ENCODE measurements at places on chromosomes 12 and 14.

- no peak for DNase-seq
- H3K27ac ChIP-seq, result no peak overlapping the region
- no peaks in the 10 kb centered on the region for H3K36me3 ChIP-seq
- no peaks in the 10 kb centered on the region for H3K4me1 ChIP-seq
- H3K27me3 ChIP-seq, result peaks cover 12% of the 10 kb centered on the region
- no peak overlapping the region for H3K4me3 ChIP-seq
These were observed 36.0 kb upstream of the COCH start for GRCh38 chr14:30838351-30838750.

GRCh38 chr14:88323086-88323522 is at the start of gene KCNK10:
Gene KCNK10, minus strand, starts transcription at chr14:88323269. Its CDS starts 471 bp downstream, at chr14:88322798.
- H3K36me3 ChIP-seq, result no peaks in the 10 kb centered on the region
- peak within 1 kb of the TSS; percentile 37 for H3K4me3 ChIP-seq
- peaks cover 45% of the 10 kb centered on the region for H3K27me3 ChIP-seq
- no peak within 1 kb of the TSS for H3K27ac ChIP-seq
- no peak for DNase-seq
- H3K4me1 ChIP-seq, result peaks cover 6% of the 10 kb centered on the region

GRCh38 chr12:24363177-24363754 is 413.8 kb upstream of the SOX5 start:
- H3K27me3 ChIP-seq, result no peaks in the 10 kb centered on the region
- H3K4me3 ChIP-seq, result no peak overlapping the region
- no peaks in the 10 kb centered on the region for H3K4me1 ChIP-seq
- no peak overlapping the region for H3K27ac ChIP-seq

- no peaks in the 10 kb centered on the region for H3K36me3 ChIP-seq
- no peaks in the 10 kb centered on the region for H3K27me3 ChIP-seq
- no peak overlapping the region for H3K4me3 ChIP-seq
- DNase-seq, result no peak
These were observed 13.9 kb downstream of the SLC25A29 start for GRCh38 chr14:100292301-100292775.

DNA sequence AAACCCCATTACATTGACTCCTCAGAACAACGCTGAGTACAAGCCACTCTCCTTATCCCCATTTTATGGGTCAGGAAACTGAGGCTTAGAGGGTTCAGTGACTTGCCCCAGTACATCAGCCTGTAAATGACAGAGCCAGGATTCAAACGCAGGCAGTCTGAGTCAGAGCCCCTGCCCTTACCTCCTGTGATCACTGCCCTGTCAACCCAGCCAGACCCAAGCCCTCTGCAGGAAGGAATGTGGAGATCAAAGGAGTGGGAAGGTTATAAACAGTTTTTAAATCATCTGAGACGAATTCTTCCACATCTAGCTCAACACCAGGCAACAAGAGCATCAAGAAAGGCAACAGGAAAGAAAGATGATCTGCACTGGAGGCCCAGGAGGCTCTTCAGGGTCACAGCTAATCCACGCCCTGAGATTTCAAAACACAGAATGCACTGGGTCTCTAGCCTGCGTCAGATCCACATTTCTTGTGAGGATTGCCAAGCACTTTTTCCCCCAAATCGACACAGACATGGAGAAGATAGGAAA is 38.5 kb downstream of the SPTB start:
- DNase-seq, result no peak
- H3K27ac ChIP-seq, result no peak overlapping the region
- no peaks in the 10 kb centered on the region for H3K4me1 ChIP-seq
- no peak overlapping the region for H3K4me3 ChIP-seq

DNA sequence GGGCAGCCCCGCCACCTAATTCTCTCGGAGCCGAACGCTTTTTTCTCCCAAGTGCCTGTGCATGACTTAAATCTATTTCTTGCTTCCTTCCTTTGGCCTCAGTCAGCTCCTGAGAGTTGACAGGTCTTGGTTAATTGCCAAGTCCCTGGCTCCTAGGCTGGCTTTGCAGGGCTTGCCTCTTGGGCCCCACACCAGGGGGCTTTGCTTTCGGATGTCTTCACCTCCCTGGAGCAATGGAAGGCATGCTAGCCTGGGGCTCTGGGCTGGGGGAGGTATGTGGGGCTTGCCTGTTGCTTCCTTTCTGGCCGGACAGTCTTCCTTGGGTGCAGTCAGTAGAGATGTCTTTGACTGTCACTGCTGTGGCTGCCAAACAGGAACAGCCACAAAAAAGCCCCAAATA is 2.2 kb upstream of the KRT80 start:
- H3K36me3 ChIP-seq, result no peaks in the 10 kb centered on the region
- H3K4me3 ChIP-seq, result no peak overlapping the region
- H3K27ac ChIP-seq, result no peak overlapping the region
- peaks cover 5% of the 10 kb centered on the region for H3K4me1 ChIP-seq
- no peak for DNase-seq

GRCh38 chr12:49671031-49671765 is 36.0 kb downstream of the FMNL3 start:
- H3K4me3 ChIP-seq, result peak overlapping the region; percentile 15
- DNase-seq, result peak; percentile 72
- peak overlapping the region; percentile 90 for H3K27ac ChIP-seq
- H3K4me1 ChIP-seq, result peaks cover 86% of the 10 kb centered on the region
- H3K27me3 ChIP-seq, result no peaks in the 10 kb centered on the region

DNA sequence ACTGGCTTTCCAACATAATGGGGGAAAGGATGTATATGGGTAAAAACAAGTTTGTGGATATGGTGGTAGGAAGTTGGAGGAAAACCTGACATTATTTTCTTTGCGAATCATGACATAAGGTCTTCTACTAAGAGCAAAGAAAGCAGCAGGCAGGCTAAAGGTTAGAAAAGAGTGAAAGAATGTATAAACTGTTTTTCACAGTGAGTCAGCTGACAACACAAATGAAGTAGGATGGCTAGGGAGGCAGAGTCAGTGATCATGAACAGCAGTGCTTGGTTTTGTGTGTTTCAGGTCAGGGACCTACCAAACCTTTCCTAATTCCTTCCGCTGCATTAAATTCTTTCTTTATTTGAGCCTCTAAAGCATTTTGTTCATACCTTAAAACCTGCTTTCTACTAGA is 46.3 kb upstream of the CATSPERB start:
- H3K36me3 ChIP-seq, result peaks cover 58% of the 10 kb centered on the region
- peaks cover 15% of the 10 kb centered on the region for H3K4me1 ChIP-seq
- no peaks in the 10 kb centered on the region for H3K27me3 ChIP-seq
- no peak overlapping the region for H3K27ac ChIP-seq
- no peak for DNase-seq

GRCh38 chr14:102629011-102629444 is 36.6 kb downstream of the RCOR1 start:
- DNase-seq, result no peak
- H3K27me3 ChIP-seq, result no peaks in the 10 kb centered on the region
- peaks cover 12% of the 10 kb centered on the region for H3K4me1 ChIP-seq
- no peak overlapping the region for H3K4me3 ChIP-seq

DNA sequence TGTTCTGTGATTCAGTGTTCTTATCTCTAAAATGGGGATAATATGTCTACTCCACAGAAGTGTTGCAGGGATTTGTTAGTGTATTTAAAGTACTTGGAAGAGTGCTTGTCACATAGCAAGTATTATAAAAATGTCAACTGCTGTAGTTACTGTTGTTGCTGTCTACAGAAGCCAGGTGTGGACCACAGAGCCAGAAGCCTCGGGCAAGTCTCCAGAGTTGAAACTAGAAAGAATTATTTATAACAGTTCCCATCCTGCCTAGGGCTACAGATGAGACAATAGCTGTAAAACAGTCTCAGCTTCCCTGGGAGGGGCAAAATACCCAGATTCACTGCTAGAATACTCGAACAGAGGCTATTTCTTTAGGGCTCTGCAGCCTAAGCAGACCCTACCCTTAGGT is 55.4 kb upstream of the FUT8 start:
- H3K4me3 ChIP-seq, result no peak overlapping the region
- H3K27me3 ChIP-seq, result no peaks in the 10 kb centered on the region
- peak overlapping the region; percentile 68 for H3K27ac ChIP-seq
- H3K4me1 ChIP-seq, result peaks cover 49% of the 10 kb centered on the region
- peaks cover 26% of the 10 kb centered on the region for H3K36me3 ChIP-seq

- peaks cover 45% of the 10 kb centered on the region for H3K4me1 ChIP-seq
- no peak overlapping the region for H3K27ac ChIP-seq
- DNase-seq, result no peak
- H3K27me3 ChIP-seq, result peaks cover 34% of the 10 kb centered on the region
- H3K36me3 ChIP-seq, result no peaks in the 10 kb centered on the region
- H3K4me3 ChIP-seq, result no peak overlapping the region
These were observed 12.3 kb upstream of the RPS6KL1 start for GRCh38 chr14:74935360-74935680.
